ENCODE measurements at places on chromosomes 13 and 19.
A peak's percentile ranks its signal among the peaks of the same experiment; 100 is the strongest.

- DNase-seq = peak; percentile 76
These were observed 67.1 kb upstream of the KPNA3 start for GRCh38 chr13:49859560-49859959.

GRCh38 chr13:71619096-71619495 lies 247.9 kb downstream of the DACH1 start:
- no peak for DNase-seq

DNA sequence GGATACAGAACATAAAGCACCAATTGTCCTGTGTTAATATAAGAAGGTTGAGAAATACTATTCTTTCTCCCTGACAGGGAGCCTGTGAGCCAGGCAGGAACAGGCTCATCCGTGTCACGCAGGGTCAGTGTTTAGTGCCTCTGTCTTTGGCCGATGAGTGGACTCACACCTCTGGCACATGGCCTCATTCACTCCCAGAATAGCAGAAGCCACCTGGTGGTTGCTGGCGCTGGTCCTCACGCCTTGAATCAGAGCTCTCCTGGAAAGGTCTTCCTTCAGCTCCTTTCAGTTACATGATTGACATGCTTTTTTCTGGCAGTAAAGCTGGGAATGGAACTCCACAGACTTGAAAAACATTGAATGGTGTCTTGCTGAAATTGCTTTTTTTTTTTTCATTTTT lies 28.1 kb upstream of the SIAH3 start:
- no peak for DNase-seq

DNA sequence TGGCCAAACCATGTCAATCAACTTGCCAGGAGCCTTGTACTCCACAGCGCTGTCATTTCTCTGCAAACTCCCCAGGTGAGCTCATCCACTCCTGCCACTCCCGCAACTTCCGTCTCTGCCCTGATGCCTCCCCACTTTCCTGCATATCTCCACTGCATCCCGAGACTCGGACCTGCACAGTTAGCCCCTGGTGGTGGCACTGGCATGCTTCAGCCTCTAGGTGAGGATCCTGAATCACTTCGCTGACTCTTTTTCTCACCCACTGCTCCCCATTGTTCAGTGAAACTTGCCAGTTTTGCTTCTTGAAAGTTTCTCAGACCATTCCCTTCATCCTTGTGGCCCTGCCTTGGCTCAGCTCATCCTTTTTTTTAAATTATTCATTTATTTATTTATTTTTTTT lies 3.4 kb upstream of the CTU1 start:
- DNase-seq = no peak

- no peak for DNase-seq
These were observed 1806.1 kb upstream of the MIR17HG start for GRCh38 chr13:89541091-89542030.

GRCh38 chr13:89812856-89813255 lies 1534.6 kb upstream of the MIR17HG start:
- no peak for DNase-seq

DNA sequence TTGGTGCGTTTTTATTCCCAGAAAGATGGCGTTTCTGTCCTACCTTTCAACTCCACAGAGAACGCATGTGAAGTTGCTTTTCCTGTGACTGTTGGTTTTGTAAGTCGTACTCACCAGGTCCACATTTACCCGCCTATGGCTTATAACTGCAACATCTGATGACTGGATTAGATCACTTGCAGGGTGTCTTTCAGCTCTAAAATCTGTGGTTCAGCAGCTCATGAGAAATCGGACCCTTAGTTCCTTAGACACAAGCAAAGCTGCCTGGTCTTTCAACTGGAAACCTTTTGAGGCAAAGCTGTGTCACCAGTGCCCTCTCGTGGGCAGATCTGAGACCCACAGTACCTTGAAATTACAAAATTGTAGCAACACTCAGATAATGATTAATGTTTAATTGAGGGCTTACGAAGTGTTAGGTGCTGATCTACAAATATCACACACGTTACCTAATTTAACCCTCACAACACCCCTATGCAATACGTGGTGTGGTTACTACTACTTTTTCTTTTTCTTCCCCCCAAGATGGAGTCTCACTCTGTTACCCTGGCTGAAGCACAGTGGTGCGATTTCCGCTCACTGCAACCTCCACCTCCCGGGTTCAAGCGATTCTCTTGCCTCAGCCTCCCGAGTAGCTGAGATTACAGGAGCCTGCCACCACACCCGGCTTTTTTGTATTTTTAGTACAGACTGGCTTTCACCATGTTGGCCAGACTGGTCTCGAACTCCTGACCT lies 65.4 kb downstream of the RUBCNL start:
- DNase-seq = peak; percentile 43

GRCh38 chr19:48510421-48511268 lies 990 bp downstream of the LMTK3 start:
- no peak for DNase-seq

- no peak for DNase-seq
These were observed 4.7 kb upstream of the SLC17A7 start for GRCh38 chr19:49445997-49446396.

DNA sequence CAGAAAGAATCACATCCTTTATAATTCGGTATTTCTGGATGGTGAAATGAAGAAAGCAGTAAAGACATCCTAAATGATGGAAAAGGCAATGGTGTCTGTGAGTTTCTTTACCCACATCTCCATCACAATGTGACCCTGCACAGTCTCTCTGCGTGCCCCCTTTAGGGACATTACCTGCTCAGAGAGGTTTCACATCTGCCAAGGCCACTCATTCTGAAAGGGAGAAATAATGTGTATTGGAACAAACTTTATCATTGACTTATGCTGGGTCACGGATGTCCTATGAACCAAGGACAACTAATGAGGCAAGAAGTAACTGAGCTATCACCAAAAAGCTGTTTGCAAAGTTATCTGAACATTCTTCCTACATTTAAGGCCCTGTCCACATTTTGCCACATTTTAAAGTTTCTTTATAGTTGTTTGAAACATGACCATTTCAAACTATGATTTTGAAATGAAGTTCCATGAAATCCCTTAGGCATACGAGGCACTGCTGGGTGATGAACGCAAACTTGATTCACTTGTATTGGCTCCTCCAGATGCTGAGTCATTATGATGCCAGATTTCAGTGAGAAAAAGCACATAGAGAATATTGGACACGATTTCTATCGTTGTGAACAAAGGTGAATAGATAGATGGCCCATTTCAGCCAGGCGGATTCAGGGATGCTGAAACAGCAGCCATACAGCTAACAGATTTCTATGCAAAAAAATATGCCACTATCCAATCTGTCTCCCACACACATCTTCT lies 63.5 kb upstream of the HMGB1 start:
- DNase-seq = no peak

DNA sequence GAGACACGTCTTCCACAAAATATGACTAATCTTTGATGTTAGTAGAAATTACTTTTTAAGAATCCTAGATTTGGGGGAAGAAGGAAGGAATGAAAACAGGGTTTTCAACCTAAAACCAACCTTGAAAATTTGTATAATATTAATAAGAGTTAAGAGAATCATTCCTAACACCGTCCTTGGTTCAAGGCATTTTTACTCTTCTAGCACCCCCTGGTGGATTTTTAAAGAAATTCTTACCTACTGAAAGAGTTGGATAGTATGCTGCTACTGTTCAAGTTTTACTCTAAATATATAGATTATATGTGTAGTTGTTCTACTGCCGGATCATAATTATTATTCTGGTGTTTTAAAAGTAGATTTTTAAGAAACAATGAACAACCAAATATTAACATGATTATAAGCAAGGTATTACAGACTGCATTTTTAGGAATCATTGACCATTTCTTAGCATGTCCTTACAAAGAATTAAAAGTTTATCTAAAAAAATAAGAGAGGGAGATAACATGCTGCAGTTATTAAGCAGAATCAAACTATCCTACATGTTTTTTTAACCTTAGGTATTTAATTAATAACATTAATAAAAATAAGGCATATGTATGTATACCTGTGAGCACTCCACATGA lies 7.4 kb upstream of the SLITRK6 start:
- peak; percentile 21 for DNase-seq

DNA sequence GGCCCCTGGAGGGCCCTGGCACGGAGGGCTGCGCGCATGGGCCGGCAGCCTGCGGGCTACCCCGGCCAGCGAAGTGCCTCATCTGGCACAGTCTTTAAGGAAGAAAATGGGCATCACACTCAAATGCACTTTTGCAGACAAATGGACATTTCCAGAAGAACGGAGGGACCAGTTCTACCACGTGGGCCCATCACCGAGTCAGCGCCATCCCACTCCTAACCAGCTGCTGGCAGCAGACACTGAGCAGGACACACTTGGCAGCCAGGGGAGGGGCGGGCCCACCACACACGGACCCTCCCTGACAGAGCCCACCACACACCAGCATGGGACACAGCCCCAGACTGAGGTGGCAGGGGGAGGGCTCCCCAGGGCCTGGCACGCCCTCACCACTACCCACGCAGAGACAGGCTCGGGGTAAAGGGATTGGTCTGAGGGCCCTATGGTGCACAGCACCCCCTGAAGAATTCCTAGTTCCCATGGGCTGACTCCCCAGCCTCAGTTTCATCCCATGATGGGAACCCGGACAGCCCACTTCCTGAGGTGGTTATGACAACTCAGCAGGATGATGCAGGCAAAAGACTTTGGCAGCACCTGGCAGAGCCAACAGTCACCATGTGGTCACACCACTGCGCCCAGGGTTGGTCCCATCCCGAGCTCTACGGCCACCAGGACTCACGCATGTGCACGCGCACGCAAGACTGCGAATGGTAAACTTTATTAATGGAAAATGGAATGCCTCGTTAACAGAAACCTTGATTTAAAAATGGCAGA lies 18.7 kb upstream of the TINCR start:
- no peak for DNase-seq

DNA sequence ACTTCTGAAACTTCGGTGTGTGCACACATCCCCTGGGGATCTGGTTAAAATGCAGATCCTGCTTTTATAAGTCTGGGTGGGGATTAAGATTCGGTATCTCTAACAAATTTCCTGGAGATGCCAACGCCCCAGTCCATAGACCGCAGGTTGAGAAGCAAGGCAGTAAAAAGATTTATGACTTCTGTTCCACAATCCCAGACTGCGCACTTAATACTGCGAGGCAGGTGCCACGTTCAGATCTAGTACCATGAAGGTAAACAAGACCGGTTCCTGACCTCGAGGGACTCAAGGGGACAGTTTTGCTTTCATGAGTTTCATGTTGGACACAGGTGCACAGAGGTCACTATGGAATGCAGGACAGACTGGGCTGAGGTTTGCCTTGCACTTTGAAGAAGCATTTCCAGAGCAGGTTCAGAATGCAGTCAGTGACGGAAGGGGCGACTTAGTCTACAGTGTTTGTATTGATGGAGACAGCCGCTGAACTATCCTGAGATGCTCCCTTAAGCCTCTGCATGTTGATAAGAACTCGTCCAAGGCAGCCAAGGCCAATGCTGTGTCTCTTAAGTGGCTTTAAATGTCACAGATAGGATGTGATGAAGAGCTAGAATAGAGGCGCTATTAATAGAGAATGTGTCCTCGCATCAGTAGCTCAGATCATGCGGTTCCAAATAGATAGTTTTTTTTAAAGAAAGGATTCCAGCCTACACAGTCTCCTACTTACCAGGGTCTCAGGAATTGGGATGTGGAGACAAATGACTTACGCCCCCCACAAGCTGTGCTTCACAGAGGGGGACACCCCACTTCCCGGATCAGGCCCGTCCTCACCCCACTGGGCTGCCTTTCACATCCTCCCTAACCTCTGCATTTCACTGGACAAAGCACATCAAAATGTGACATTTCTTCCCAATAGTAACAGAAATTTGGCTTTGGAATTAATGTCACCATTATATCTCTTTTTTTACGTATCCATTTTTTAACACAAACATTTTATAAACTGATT lies 97.1 kb upstream of the IRS2 start:
- no peak for DNase-seq

DNA sequence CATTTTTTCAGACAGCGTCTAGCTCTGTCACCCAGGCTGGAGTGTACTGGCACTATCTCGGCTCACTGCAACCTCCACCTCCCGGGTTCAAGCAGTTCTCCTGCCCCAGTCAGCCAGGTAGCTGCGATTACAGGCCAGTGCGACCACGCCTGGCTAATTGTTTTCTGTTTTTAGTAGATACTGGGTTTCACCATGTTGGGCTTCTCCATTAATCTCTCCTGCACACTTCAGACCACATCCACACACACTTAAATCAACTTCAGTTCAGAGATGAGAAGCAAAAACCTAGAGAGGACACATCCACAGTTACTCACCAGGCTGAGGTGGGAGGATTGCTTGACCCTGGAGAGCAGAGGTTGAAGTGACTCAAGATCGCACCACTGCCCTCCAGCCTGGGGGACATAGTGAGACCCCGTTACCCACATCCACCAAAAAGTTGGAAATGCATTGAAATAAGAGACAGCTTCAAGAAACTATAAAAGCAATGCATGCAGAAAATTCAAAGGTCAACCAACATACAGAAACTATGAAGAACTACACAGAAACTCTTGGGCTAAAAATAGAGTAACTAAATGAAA lies 42.3 kb downstream of the ZNF611 start:
- DNase-seq = no peak

GRCh38 chr19:2902590-2903218 lies 2.0 kb downstream of the ZNF57 start:
- no peak for DNase-seq

GRCh38 chr19:12400633-12401502 lies at the start of gene ZNF799:
Gene ZNF799, minus strand, starts transcription at chr19:12401271. Its CDS starts 201 bp downstream, at chr19:12401070.
- peak; percentile 96 for DNase-seq

GRCh38 chr13:42592915-42593900 lies 19.3 kb downstream of the TNFSF11 start:
- no peak for DNase-seq

DNA sequence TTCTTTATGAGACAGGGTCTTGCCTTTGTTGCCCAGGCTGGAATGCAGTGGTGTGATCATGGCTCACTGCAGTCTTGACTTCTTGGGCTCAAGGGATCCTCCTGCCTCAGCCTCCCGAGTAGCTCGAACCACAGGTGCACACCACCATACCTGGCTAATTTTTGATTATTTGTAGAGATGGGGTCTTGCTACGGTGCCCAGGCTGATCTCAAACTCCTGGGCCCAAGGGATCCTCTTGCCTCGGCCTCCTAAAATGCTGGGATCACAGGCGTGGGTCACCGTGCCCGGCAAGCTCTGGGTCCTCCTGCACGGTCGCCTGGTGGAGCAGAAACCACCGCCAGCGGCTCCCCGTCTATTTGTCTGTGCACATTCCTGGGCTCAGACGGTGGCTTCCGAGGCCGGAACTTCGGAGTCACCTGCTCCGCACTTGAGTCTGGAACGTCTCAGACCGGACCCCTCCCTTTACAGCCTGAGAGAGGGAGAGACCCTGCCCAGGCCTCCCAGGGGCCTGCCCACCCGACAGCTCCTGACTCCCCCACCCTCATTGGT lies 22.2 kb downstream of the EFNA2 start:
- DNase-seq = no peak

GRCh38 chr13:106530171-106530851 lies 5.2 kb downstream of the EFNB2 start:
- DNase-seq = no peak

GRCh38 chr13:51360489-51360888 lies 21.0 kb downstream of the SERPINE3 start:
- no peak for DNase-seq

GRCh38 chr19:38891771-38892170 lies 7.6 kb downstream of the SIRT2 start:
- DNase-seq = no peak

Measured in stromal cell of bone marrow (primary cell).